NCI-H226 (cell line): ENCODE measurements at places on chromosomes 4 and X.

DNA sequence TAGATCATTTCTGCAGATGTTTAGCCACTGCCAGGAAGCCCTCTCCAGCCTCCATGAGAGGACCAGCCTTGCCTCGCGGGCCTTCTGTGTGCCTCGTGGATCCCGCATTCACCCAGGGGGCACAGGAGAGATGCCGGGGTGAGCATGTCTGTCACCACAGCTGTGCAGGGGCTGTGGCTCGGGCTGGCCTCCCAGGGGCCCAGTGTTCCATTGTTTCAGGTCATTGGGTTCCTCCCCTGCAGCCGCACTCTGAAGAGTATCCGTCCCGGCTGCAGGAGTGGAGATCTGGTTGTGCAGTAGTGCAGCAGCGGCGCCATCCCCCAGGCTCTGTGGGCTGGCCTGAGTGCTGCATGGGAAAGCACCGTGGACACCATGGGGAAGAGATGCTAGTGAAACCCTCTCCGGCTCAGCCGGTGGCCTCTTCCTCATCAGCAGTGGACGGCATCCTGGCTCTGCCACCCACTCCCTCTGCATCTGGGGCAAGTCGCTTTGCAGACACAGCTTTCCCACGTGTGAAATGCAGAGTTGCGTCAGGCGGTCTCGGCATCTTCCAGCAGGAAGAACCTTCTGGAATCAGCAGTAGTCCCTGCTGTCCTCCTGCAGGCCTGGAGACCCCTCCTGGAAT lies 29.1 kb downstream of the TBC1D14 start:
- no peak for DNase-seq

GRCh38 chr4:184282251-184282713 lies 64.6 kb upstream of the ENPP6 start:
- no peak for DNase-seq

DNA sequence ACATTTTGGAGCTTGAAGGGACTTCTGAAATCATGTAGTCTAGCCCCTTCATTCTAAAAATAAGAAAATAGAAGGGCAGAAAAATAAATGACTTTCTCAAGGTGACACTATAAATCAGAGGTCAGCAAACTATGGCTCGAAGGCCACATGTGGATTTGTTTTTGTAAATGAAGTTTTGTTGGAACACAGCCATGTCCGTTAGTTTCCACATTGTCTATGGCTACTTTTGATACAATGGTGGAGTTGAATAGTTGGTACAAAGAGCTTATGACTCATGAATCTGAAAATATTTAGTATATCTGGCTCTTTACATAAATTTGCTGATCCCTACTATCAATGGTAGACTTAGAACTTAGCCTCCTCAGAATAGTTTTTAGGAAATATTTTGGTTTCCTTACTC lies 302.4 kb upstream of the PRPS2 start:
- peak; percentile 14 for DNase-seq

- no peak for DNase-seq
Measured at GRCh38 chr4:122803788-122804208, 22.8 kb upstream of the FGF2 start.

- no peak for DNase-seq
Measured at GRCh38 chr4:3335385-3335784, 42.6 kb downstream of the RGS12 start.

DNA sequence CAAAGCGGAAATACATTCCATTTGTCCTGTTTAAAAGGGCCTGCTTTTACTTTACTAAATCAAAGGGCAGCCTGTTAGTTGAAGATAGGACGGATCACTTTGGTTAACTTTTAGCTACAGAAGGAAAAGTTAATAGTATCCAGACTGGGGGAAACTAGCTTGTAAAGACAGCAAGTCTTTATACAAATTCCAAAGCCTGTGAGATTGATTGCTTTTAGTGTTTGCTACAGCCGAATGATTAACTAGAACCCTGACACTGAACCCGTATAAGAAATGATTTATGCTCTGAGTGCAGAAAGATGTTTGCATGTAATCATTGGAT lies 93.4 kb downstream of the FRAS1 start:
- no peak for DNase-seq

DNA sequence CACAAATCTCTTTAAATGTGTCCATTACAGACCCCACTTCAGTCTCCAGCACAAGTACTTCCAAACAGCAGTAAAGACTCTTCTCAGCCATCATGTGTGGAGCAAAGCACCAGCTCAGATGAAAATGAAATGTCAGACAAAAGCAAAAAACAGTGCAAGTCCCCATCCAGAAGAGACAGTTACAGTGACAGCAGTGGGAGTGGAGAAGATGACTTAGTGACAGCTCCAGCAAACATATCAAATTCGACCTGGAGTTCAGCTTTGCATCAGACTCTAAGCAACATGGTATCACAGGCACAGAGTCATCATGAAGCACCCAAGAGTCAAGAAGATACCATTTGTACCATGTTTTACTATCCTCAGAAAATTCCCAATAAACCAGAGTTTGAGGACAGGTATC lies 78.0 kb downstream of the SLC10A6 start:
- no peak for DNase-seq

DNA sequence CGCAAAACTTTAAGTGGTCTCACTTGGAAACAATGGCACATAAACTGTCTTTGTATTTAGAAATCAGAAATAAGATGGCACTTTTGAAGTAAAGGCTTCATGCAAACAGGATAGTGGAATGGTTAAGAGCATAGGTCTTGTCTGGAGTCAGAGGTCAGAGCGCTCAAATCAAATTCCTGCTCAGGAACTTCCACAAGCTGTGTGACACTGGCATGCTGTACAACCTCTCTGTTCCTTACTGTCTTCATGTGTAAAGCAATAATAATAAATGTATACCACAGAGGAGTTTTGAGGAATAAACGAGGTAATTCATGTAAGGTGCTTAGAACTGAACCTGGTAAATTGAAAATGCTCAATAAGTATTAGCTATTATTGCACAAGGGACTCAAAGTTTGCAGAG lies 43.4 kb upstream of the ACSL4 start:
- no peak for DNase-seq

DNA sequence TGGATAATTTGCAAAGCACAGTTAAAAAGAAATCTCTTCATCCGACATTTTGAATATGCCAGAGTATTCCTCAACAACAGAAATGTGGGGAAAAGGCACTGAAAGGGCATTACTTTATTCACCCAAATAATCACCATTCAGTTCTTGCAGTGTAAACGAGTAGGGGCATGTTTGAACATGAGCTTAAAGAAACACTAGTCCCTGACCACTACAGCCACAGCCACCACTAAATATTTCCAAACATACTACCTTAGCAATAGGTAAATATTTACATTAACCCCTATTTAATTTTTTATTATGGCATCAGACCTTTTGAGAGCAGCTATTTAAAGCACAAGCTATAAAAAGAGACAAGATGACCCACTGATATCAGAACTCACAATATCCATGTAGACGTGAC lies 27.6 kb downstream of the MCF2 start:
- no peak for DNase-seq

GRCh38 chr4:184253072-184253420 lies 35.4 kb upstream of the ENPP6 start:
- DNase-seq, result no peak

GRCh38 chrX:149272690-149273463 lies 232.2 kb downstream of the IDS start:
- DNase-seq, result no peak

DNA sequence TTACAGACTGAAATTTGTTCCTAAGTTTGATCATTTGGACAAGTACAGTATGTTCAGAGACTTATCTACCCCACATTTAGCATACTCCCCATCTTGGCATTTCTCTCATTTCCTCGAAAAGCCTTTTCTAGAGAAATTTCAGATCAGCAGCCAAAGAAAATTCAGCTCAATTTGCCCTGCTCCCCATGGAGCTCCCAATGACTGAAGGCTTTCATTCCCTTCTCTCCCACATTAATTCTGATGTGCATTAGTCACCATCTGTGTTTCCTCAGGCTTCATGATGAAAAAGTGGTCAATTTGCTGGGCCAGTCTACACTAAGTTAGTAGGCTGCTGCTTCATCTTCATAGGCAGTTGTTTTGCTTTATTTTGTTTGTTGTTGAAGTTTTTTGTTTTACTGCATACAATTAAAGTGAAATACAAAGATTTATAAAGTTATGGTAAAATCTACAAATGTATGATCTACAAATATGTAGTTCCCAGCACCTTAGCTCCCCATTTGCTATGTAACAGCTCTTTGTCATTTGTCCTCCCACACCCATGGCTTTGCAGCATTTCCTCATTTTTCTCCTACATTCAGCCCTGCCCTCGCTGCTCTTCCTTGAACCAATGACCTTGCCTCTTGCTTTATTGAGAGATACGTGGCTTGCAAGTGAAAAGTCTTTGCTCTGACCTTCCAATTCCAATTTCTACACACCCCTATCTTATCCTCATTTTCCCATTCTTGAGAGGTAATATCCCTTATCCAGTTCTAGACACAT lies 193.9 kb downstream of the ANAPC10 start:
- peak; percentile 72 for DNase-seq

GRCh38 chrX:78104447-78105176 lies 564 bp downstream of the PGK1 start:
- peak; percentile 32 for DNase-seq

DNA sequence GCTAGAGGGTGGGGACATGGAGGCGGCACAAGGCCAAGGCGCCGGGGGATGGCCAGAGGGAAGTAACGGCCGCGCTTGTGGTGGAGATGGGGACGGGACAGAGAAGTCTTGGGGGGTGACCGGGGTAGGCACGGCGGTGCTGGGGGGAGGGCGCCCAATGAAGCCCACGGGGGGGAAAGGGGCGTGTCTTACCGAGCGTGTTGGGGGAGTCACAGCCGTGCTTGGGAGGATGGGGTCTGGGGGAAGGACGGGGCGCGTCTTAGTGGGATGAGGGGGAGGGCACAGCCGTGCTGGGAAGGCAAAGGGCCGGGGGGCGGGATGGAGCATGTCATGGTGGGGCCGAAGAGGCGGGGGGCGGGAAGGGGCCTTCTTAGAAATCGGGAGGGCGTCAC lies 952 bp downstream of the ARSD start:
- DNase-seq, result no peak

DNA sequence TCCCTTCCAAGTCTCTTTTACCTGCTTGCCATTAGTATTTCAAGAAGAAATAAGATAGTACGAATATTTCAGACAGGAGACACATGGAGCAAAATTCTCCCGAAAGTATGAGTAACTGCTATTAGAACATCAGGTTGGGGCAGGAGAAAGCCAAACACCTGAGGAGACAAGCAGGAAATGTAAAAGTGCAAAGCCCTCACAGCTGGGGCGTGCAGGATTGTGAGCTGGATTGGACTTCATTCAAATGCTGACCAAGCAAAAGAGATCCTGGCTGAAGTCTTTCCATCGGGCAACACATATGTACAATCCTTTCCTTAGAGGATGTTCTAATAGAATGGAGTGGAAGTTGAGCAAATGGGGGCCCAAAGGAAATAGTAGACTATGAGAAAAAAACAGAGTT lies 76.8 kb downstream of the DTHD1 start:
- no peak for DNase-seq

DNA sequence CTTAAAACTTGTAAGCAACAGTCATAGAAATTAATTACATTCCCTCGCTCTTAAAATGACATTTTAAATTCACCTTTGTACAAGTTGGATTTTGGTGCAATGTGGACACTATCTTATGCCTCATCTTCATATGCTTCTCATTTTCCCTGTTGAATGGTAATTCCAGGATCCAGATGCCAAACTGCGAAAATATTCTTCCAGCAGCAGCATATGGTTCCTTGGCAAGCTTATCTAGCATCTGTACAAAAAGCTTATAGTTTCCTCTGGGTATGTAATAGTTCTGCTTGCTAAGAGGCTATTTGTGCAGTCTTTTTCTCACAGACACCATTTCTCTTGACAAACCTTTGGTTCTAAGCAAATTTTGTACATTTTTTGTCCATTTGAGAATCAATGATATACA lies 2079.7 kb upstream of the AGA start:
- DNase-seq, result no peak

DNA sequence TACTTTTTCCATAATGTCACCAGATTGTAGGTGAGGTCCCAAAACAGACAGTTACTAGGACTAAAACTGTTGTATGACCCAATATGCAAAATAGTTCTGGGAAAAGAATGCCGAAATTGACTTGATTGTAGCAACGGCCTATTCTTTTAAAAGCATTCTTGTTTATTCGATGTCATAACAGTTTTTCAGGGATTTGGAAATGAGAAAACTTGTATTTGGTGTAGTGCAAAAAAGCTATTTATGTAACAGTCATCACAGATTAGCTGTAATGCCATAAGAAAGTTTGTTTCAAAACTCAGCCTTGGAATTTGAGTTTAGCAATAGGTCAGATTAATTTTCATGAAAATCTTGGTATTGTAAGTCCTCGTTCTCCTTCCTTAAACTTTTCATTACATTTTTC lies 69.2 kb upstream of the DIAPH2 start:
- DNase-seq, result no peak

DNA sequence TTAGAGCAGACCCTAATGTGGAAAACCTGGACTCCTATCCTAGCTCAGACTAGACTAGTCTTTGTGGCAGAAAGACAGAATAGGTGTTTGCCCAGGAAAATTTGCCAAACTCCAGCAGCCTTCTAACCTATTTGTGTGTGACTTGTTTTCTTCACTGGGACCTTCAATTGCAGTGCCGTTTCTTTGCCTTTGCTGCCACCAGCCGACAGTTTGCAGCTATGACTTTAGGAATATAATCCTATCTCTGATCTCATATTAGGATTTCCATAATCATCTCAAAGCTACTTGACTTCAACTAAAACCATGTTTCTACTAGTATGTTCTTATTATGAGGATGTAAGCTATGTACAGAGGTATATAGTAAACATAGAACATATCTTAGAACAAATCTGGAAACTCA lies 60.2 kb upstream of the PGAM4 start:
- no peak for DNase-seq

- DNase-seq, result no peak
Measured at GRCh38 chrX:153600032-153600373, 1.1 kb upstream of the CCNQ start.

GRCh38 chrX:77060572-77060971 lies 386.6 kb upstream of the FGF16 start:
- no peak for DNase-seq

GRCh38 chr4:150173982-150174398 lies 95.7 kb downstream of the DCLK2 start:
- DNase-seq, result no peak

- no peak for DNase-seq
Measured at GRCh38 chr4:36333303-36333877, 52.0 kb downstream of the DTHD1 start.

DNA sequence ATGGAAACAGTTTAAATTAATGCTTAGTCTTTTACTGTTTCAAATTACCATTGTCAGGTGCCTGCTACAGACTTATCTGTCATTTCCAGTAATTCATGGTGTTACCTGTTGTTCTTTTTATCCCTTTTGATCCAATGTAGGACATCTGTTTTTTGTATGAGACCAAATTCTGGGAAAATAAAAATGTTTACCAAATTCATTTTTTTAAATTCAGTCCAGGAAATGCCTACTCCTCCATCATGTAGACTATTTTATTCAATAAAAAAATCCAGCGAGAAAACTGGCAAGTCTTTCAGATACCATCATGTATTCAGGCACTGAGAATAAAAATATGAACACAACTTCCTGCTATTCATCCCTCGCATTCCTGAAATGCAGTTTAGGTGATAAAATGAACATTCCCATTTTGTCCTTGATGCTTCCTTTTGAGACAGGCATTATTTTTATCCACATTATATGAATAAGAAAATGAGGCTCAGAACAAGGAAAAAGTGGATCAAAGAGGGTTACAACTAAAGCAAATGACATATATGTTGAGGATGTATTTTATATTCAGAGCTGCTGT lies 584.2 kb downstream of the SPRY1 start:
- peak; percentile 62 for DNase-seq
